ENCODE measurements at places on chromosomes 12 and 14. TPM values are rescaled to one million over a fixed set of nuclear protein-coding genes. Genes with fewer than 3 reads are reported as not detected.

DNA sequence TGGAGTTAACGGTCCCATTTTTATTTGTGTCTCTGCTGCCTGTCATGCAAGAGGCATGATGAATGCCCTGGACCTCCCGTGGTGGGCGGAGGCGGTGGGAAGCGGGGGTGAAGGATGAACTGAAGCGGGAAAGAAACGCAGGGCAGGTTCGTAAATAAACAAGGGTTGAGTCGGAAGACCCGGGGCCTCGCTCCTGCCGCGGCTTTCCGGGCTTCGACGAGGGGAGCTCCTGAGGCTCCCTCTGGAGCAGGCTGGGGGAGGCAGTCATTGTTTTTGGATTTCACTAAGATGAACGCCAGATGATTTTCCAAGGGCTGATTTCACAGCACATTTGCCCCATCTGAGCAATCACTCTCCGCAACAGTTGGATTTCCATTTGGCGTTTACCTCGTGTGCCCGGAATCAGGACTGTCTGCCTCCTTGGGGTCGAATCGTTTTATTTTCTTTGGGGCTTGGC is 130.2 kb downstream of the SLC38A6 start:
- DNase-seq: no peak

GRCh38 chr14:104545151-104545941 is 34.2 kb upstream of the C14orf180 start:
- no peak for DNase-seq

GRCh38 chr14:59308673-59309072 is 120.2 kb downstream of the DAAM1 start:
- no peak for DNase-seq

DNA sequence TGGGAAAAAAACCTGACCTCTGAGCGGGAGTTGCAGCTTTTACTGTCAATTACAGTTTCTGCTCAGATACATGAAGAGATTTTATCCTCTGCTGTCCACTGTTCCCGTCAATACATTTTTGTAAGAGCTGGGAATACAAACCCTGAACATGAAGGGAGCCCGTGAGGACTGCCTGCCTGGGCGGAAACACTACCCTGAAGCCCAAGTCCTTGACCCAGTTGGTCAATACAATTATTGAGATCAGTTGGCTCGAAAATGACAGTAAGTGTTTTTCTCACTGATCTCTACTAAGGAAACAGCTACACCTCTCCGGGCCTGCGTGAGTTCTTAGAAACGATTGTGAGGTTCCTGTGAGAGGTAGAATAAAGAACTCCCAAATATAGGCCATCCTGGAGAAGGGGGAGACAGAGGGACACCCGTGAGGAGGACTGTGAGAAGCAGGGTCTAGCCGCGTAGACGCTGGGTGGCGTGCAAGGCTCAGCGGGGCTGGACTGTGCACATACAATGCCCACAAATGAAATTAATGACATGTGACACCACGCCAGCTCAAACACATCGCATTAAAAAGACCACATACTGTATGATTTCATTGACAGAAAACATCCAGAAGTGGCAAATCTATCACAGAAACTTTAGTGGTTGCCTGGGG is 509.5 kb downstream of the TMEM132D start:
- no peak for DNase-seq

The SERPINA3 gene
- 786 TPM for polyA plus RNA-seq

DNA sequence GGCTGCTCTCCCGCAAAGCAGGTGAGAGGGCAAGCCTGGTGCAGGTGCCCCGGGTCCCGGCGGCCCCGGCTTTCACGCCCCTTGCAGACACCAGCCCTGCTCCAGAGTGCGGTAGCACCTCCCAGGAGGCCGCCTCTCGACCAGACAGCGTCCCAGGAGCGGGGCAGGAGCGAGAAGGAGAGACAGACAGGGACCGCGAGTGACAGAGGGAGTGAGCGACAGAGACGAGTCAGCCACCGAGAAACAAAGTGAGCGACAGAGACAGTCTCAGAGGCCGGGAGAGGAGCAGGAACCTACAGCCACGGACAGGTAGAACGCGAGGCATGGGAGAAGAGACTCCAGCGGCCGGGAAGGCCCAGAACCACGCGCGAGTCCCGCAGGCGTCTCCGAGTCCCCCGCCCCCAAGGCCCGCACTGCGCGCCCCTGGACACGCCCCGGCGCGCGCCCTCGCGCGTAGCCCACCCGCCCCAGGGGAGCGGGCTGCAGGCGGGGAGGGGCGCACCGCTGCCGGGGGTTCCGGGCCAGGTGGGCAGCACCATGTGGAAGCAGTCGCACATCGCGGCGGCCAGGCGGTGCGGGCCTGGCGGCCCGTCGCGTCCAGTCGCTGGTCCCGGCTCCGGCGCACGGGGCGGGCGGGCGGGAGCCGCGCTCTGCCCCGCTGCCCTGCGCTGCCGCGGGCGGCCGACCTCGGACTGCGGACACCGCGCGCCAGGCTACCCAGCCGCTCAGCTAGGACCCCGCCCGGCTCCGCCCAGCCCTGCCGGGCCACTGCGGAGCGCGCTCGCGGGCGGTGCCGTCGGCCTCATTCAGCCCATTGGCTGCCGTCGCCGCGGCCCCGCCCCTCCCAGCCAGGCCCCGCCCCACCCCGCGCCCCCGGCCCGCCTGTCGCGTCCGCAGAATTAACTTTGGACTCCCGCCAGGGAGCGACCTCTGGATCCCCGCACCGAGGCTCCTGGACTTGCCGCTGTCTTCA is at the start of gene AHNAK2:
TSS of gene AHNAK2 (minus strand) at position 694 of the 973 bp plus-strand sequence. CDS start at position 557, 137 bp downstream.
- DNase-seq: peak; percentile 91

DNA sequence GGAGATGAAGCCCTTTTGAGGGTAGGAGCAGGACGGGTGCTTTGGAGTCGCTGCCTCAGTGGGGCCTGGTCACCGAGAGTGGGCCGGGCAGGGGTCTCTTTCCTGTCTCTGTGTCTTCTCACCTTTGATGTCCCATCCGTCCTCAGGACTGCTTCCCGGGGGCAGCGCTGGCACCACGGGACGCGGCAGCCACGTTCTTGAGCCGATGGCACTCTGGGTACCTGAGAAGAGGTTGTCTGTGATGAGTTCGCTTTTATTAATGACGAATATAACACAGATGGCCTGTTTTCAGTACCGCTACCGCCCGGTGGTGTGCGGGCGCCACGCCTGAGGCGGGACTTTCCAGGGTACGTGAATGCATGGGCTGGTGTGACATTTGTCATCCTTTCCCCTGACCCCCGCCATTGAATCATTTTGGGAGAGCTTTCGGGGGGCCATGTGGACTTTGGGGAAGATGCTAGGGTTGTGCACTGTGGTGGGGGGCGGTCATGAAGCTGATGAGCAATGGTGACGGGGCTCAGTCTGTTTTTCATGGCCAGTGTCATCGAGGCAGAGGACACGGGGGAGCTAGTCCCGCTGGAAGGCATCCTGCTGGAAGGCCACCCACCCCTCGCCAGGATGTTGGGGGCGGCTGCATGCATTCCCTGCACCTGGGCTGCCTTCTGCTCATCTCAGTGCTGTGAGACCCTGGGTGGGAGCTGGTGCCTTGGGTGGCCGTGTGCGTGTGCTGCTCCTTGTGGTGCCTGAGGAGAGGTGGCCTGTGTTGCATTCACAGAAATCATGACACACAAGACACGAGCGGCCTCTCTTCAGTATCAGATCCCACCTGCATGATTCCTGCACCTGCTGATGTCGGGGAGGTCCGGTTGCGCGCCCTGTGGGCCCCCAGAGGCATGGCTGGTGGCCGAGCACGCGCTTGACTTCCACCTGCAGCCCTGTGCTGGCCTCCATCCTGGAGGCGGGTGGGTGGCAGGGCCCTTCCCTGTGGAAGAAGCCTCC is 162.5 kb upstream of the RTL1 start:
- no peak for DNase-seq

GRCh38 chr14:41457393-41457792 is 149.3 kb upstream of the LRFN5 start:
- DNase-seq: no peak
